ENCODE measurements at places on chromosomes 2 and 18.

- DNase-seq = no peak
Measured at GRCh38 chr2:72994282-72994990, 77.1 kb downstream of the SFXN5 start.

- no peak for DNase-seq
Measured at GRCh38 chr2:38658613-38659012, 7.3 kb upstream of the GALM start.

GRCh38 chr18:47577520-47577919, 326.1 kb upstream of the SKOR2 start:
- no peak for DNase-seq

GRCh38 chr2:156466739-156467405, 30.7 kb downstream of the GPD2 start:
- DNase-seq = no peak
